ENCODE measurements at places on chromosomes 6 and 20. TPM values are rescaled to one million over a fixed set of nuclear protein-coding genes. Genes with fewer than 3 reads are reported as not detected.

C20orf202 gene
- 0.27 TPM for total RNA-seq

SLC52A3 gene
- total RNA-seq: 0.25 TPM

XKR7 gene
- total RNA-seq: 0.29 TPM

FAM209B gene
- 0.36 TPM for total RNA-seq

SLC17A2 gene
- not detected for total RNA-seq

HLA-DQB2 gene
- not detected for total RNA-seq

Data from mesothelial cell of epicardium (in vitro differentiated cells).